ENCODE measurements at places on chromosomes 7 and 10.

- DNase-seq = no peak
Measured at GRCh38 chr7:92841192-92841591, 4.8 kb upstream of the CDK6 start.

GRCh38 chr7:27312820-27313219, 70.2 kb downstream of the EVX1 start:
- no peak for DNase-seq

GRCh38 chr7:134593530-134594392, 44.9 kb downstream of the AKR1B15 start:
- DNase-seq = peak; percentile 57

DNA sequence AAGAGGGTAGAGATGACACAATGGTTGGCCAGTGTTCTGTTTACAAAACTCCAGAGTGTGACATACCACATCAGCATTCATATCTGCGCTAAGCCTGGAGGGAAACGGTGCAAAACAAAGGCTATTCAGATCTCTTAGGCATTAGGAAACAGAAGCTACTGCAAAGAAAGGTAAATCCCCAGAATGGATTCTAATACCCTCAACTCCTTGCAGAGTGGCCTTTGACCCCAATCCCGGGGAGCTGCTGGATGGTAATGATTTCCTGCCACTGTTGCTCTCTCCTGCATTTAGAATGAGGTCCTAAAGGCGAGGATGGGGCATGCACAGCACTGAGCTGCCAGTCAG, 65.2 kb downstream of the AOAH start:
- DNase-seq = peak; percentile 97

DNA sequence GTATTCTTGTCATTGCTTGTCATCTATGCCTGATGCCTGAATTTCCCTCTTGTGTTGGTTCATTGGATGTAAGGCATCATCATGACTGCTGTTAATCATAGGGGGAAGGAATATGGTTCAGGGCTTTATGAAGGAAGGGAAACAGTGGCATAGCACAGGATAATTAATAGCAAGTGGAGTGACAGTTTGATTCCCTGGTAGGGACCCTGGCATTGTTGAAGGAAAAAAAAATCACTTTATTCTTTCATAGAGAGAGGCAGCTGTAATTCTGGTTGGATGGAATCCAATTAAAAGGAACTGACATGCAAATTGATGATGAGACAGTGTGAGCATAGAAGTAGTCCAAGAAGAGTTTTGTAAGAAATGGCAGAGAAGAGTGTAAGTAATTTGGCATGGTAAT, 121.4 kb downstream of the AUTS2 start:
- DNase-seq = no peak

- DNase-seq = no peak
Measured at GRCh38 chr10:128981251-128981650, 485.8 kb upstream of the MGMT start.

Measured in mammary epithelial cell (primary cell).